ENCODE measurements at places on chromosomes 3 and 15. TPM values are rescaled to one million over a fixed set of nuclear protein-coding genes. Genes with fewer than 3 reads are reported as not detected.

DNA sequence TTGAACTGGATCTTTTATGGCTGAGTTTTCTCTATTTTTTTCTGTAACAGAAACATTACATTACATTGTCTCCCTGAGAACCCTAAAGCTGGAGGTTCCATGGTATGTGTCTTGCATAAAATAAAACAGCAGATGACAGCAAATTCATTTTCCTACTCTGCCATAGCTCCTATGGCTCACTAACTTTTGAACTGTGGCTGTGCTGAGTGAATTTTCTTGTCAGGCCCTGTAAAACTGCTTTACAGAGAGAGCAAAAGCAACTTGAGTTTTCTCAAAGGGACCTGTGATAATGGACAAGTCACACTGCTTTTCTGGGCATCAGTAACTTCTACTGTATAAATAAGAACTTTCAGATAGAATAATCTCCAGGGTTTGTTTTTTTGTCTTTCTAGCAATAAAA, 129.9 kb upstream of the TSC22D2 start:
- DNase-seq = no peak

DNA sequence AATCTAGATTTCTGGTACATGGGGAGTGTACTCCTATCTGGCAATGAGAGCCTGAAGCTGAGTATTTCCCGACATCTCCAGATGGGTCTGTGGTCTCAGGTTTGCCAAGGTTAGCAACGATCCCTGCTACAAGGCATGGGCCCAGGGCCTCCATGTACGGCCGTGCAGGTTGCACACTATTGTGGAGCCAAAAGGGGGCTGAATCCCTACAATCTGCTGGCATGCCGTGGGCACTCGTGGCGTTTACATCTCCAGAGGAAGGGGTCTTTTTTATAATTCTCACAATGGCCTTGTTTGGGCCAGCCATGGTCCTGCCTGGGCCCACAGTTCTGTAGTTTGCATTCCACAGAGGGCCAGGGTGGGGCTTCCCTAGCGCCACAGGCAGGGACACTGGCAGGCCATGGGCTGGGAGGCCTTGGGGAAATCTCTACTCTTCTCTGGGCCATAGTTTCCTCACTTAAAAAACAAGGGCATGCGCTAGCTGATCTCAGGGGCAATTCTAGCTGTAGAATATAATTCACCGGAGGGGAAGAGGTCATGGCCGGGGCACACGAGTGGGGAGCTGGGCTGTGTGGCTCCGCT, 68.9 kb upstream of the TLE3 start:
- no peak for DNase-seq

DNA sequence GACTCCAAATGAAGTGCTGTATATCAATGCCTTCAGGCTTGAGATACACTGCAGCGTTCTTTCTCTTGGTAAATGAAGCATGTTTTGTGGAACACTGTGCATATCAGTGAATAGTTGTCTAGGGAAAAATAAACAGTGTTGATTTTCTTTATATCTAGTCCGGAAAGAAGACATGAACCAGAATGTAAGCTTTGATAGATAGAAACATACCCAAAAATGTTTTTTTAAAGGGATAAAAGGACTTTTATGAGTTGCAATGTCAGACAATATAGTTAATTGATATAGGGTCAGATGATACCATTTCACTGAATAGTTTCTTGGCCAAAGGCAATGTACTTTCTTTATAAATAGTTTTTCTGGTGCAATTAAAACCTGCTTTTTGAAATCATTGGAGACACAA, 1037.8 kb downstream of the OTOL1 start:
- DNase-seq = no peak

GRCh38 chr15:71133747-71134472, 18.6 kb downstream of the THSD4 start:
- DNase-seq = no peak

DNA sequence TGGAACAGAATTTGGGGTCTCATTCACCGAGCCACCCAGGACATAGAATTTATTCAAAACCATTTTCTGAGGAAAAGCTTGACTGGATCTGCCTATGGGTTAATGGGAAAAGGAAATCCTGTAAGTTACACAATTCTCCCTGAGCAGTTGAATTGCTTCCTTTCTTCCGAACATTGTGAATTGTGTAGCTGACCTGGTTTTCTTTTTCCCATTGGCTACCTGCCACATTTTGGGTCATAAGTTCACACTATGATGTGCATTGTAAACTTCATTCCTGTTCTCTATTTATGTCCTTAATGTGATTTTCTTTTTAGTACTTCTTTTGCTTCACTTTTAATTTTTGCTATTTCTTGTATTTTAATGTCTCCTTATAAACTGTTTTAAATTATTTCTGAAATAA, 386.0 kb upstream of the LRRC3B start:
- no peak for DNase-seq

MAGI1 gene
- 59.6 TPM for total RNA-seq

Data from mucosa of descending colon (tissue), 3 donors.